ENCODE measurements at places on chromosomes 7 and 10.

- no peak for DNase-seq
Measured at GRCh38 chr10:20017961-20018360, 201.7 kb downstream of the PLXDC2 start.

GRCh38 chr10:125000366-125001312, 58.7 kb downstream of the ZRANB1 start:
- no peak for DNase-seq

DNA sequence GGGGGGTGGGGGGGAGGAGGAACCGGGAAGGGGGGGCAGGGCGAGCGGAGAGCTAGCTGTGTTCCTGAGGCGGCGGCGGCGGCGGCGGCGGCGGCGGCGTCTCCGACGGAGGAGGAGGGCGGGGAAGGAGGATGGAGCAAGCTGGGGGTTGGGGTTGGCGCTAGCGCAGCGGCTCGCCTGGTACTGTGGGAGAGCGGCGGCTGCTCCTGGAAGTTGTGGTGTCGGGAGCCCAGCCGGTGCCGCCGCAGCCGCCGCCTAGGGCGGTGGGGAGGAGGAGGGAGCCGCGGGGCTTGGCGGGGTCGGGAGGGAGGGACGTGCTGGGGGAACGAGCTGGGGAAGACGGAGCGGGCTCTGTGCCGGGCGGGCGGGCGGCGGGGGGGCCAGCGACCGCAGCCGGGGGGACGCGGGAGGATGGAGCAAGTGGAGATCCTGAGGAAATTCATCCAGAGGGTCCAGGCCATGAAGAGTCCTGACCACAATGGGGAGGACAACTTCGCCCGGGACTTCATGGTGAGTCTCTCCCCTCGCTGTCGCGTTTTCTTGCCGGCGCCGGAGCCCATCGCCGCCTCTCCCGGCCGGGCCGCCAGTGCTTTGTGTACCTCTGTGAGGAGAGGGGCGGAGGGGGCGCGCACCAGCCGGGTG, at the start of gene PTPN12:
PTPN12 (plus strand) TSS at position 160 of the 642 bp plus-strand sequence; CDS start at position 412, 252 bp downstream.
- DNase-seq: no peak

GRCh38 chr7:96648784-96649183, 60.9 kb downstream of the SEM1 start:
- DNase-seq: no peak

DNA sequence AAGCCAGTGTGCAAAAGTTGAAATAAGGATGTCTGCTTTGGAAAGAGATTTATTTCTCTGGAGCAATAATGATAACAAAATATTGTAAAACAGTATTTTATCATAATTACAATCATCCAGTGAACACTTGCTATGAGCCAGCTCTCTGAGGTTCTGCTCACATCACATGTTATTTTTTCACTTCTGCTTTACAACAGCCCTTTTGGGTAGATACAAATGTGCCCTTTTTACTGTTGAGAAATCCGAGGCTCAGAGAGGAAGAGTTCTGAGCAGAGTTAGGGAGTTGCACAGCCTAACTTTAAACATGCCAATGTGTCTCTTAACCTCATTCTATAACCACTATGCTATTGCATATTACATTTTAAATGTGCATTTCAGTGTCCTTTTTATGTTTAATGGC, 232.6 kb upstream of the CDC14C start:
- no peak for DNase-seq

GRCh38 chr10:59799421-59799820, 46.2 kb upstream of the MRLN start:
- DNase-seq: no peak

GRCh38 chr10:88233870-88234269, 349.2 kb downstream of the RNLS start:
- DNase-seq: no peak

- no peak for DNase-seq
Measured at GRCh38 chr7:4127909-4128560, 554.1 kb upstream of the FOXK1 start.

GRCh38 chr7:37201003-37201875, 247.4 kb downstream of the ELMO1 start:
- DNase-seq: no peak

DNA sequence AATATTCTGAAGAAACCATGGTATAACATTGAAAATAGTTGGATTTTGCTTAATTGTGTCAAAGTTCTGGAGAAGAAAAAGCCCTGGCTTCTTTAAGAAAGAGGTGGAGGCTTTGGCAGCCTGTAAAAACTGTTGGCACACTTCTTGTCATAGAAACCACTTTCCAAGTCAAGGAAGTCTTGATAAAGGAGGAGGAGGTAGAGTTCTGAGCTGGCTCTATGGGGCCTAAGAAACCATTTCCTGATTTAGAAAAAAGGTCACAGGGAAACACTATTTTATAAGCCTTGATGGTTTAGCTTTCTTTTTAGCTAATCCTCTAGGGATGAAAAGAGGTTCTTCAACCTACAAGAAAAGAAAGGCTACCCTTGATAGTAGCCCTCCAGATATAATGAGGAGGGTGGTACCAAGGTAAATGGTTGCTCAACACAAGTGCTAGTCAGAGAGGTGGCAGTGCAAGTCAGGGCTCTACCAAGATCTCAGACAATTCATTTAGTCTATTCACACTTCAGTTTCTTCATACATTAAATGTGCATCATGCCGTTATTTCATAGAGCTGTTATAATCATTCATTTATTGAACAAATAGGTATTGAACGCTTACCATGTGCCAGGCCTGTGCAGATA, 346.9 kb downstream of the RNLS start:
- no peak for DNase-seq

DNA sequence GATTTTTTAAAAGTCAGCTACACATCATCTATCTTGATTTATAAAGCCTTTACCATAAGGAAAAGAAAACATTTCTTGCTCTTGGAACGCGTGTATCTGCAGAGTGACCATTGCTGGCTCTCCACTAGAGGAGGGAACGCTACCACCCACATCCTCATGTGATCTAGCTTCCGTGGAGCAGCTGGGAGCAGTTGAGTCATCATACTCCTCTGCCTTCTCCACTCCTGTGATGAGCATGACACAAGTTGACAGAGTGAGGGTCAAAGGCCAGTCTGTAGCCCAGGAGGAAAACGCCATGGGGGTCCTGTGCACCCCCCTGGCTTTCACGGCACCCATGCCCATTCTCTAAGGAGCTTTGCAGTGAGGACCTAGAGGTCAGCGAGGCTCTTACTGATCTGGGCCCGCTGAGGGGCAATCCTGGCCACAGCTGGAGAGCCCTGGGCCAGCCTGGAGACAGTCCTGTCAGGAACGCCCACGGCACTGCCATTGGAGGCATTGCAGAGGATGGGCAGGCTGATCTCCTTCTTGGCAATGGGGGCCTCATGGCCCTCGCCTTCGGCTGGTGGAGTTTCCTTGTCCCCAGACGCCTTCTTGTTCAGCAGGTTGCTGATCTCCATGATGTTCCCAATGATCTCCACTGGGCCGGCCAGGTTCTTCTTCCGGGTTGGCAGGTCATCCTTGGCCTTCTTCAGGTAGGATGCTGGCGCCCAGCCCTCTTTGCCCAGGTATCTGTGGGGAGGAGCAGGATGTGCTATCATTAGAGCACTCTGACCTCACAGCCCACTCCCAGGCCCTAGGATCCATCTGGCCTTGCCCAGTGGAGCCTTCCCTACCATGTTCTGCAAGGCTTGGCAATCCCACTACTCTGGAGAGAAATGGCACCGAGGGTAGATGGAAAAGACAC, 119.2 kb downstream of the NEURL1 start:
- no peak for DNase-seq

GRCh38 chr7:24346716-24347115, 62.7 kb downstream of the NPY start:
- DNase-seq: no peak

DNA sequence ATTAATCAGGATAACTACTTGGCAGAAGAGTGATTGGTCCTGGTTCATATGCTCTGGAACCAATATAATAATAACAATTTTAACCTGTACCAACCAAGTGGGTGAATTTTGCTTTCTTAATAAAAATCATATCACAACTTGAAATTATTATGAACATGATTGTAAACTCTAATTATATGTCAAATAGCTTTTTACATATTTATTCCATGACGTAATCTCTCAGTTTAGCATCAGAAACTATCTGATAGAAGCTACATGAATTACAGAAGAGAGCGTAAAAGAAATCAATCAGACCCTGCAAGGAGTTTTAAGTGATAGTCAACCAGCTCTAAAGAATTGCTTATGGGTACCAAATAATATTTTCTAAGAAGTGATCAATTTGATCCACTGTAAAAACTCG, 10.1 kb downstream of the GNG11 start:
- no peak for DNase-seq

GRCh38 chr10:59079386-59080226, 96.8 kb upstream of the PHYHIPL start:
- no peak for DNase-seq

- no peak for DNase-seq
Measured at GRCh38 chr10:122326806-122327205, 47.7 kb upstream of the PLEKHA1 start.

DNA sequence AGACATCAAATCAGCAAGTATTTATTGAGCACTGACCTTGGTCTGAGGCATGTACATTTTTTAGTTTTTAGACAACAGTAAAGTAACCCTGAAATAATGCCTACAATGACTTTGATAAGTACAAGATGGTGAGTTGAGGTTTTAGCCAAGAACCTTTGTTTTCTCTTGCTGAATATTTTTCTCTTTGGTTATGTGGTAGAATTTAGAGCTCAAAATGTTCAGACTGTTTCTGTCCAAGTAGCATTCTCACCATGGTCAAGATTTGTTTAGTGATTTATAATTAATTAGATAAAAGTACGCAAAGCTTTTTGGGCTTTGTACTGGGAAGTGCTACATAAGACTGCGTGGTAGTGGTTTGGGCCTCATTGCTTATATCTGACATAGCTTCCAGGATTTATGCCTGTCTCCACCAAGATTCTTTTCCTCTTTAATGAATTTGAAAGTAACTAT, 102.4 kb downstream of the KAT6B start:
- no peak for DNase-seq

All from GM06990 (cell line).